ENCODE measurements at places on chromosomes 2 and 18.

GRCh38 chr2:73764945-73765344 lies 15.0 kb downstream of the DUSP11 start:
- no peak for DNase-seq

DNA sequence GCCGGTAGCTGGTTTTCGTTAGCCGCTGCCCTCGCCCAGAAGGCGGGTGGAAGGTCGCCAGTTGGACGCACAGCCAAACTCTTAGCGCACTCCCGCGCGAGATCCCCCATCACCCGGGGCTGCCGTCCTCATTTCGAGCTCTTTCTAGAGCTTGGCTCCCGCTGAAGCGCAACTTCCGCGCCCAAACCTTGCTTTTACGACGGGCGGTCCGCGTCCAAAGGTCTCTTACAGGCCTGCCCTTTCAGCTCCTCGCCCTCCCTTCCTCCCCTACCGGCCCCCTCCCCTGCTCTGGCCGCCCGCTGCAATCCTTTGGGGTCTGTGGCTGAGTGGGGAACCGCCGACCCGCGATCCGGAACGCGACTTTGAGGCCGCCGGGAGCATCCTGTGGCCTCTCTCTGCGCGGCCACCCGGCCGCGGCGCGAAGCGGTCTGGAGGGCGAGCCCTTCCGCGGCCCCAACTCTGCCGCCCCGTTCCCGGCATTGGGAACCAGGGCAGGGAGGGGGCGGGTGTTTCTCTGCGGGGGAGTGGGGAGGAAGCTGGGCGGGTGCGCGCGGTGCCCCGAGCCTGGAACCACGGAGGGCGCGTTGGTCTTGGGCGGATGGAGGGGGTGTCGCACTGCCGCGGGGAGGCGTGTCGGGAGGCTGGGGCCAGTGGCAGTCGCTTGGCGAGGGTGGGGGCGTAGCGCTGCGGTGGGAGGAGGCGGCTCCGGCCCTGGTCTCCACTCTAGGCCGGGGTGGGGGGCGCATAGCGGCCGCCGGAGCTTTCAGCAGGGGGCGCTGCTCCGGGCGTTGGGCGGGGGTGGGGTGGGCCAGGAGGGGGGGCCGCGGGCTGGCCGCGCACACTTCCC lies at the start of gene GDF7:
Gene GDF7 (plus strand): TSS at position 841 of the 847 bp plus-strand sequence. CDS start 96 bp downstream, outside the sequence.
- DNase-seq: no peak

- no peak for DNase-seq
Measured at GRCh38 chr18:3463051-3463450, 13.1 kb downstream of the TGIF1 start.

DNA sequence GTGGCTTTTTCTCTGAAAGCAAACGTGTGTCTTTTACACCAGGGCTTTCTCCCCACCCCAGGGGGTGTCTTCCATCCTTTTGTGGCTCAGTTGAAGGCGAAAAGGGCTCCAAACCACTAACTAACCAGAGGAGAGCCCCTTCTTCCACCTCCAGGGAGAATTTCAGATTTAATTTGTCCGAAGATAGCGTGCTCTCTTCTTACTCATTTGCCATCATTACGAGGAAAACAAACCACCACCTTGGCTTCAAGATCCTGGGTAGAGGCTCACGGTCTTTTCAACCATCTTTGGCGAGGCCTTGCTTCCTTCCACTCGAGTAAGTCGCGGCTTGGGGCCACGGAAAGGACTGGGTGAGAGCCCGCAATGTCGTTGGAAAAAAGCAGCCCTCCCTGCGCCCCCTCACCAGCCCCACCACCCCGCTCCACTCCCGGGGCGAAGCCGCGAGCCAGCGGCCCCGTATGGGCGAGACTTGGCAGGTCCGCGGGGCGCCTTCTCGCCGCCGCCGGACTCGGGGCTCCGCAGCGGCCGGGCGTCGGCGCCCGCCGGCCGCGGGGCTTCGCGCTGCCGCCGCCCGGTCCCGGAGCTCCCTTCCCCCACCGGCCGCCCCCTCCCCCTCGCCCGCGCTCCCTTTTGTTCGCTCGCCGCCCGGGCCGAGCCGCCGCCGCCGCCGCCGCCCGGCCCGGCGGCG lies 1.7 kb upstream of the ZNF532 start:
- no peak for DNase-seq

GRCh38 chr2:239881561-239882320 lies 143.4 kb downstream of the NDUFA10 start:
- no peak for DNase-seq

- no peak for DNase-seq
Measured at GRCh38 chr2:234628953-234629352, 132.1 kb upstream of the ARL4C start.

DNA sequence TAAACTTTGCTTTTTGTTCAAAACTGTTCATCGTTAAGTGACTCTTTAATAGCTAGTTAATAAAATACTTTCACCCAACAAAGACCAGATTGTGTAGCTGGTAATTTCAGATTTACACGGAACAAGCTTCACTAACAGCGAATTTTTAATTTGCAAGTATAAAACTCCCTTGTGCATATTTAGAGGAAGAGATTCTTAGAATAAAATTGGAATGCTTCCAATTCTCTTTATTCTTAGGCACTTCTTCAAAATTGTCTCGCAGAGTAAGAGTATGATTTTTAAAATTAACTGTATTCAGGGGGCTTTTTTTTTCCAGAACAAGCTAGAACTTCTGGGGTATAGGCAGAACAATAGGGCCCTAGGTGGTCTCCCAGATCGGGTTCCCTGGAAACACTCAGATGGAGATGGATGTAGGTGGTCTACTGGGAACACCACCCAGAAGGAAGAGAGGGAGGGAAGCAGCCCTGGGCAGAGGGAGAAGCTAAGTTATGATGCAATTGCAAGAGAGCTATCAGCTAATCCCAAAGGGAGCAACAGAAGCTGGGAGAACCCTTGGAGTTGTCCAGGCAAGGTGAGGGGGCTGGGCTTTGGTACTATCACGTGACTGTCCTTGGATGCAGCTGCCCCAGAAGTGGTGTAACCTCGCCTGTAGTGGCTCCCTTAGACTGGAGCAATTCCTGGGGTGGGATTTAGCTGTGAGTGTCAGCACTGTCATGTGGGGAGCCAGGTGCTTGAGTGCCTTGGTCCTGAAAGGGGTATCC lies 151.7 kb upstream of the ASB18 start:
- DNase-seq: no peak

DNA sequence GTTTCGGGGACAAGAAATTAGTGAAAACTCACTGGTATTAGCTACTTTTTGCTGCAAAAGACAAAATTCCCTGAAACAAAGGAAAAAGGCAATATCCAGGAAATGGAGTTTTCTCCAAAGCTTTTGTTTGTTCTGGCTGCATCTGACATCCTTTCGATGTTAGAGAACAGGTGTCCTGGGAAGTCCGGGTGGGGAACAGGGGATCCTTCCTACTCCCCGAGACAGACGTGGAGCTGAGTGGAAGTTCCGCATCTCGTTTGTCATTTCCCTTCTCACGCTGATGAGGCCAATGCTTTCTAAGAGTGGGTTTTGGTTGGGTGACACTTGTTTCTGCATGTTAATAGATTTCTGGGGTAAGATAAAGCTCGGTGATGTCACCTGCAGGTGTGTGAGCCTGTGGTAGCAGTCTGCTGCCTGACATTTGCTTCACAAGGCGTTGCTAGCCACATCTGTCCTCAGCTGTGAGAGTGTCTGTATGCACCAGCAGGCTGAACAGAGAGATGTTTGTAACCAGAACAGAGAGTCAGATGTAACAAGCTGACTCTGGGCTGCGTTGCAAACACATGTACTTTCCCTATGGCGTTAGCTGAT lies 125.9 kb downstream of the ACOXL start:
- DNase-seq: peak; percentile 56

- no peak for DNase-seq
Measured at GRCh38 chr2:8238521-8239230, 443.2 kb upstream of the ID2 start.

- DNase-seq: peak; percentile 62
Measured at GRCh38 chr2:196234672-196235071, 63.3 kb upstream of the STK17B start.

DNA sequence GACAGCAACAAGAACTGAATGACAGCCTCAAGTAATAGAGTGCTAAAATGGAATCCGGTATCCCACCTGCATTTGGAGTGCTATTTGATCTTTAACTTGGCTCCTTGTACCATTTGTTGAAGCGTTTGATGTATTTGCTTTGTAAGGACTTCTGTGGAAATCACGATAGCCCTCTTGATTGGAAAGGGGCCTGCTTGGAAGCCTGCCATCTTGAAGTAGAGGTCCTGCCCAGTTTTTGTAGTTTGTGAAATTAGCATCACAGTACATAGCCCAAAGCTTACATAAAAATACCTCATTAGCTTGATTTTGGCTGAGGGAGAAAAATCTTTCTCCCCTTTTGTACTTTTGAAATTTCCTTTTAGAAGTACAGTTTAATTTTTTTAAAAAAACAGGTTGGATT lies 2.7 kb downstream of the CDCA7 start:
- no peak for DNase-seq

- DNase-seq: no peak
Measured at GRCh38 chr2:74436848-74437695, 4.7 kb downstream of the RTKN start.

GRCh38 chr2:194946826-194947225 lies 710.2 kb upstream of the SLC39A10 start:
- DNase-seq: no peak

- no peak for DNase-seq
Measured at GRCh38 chr2:237629739-237630138, 2.4 kb downstream of the LRRFIP1 start.

DNA sequence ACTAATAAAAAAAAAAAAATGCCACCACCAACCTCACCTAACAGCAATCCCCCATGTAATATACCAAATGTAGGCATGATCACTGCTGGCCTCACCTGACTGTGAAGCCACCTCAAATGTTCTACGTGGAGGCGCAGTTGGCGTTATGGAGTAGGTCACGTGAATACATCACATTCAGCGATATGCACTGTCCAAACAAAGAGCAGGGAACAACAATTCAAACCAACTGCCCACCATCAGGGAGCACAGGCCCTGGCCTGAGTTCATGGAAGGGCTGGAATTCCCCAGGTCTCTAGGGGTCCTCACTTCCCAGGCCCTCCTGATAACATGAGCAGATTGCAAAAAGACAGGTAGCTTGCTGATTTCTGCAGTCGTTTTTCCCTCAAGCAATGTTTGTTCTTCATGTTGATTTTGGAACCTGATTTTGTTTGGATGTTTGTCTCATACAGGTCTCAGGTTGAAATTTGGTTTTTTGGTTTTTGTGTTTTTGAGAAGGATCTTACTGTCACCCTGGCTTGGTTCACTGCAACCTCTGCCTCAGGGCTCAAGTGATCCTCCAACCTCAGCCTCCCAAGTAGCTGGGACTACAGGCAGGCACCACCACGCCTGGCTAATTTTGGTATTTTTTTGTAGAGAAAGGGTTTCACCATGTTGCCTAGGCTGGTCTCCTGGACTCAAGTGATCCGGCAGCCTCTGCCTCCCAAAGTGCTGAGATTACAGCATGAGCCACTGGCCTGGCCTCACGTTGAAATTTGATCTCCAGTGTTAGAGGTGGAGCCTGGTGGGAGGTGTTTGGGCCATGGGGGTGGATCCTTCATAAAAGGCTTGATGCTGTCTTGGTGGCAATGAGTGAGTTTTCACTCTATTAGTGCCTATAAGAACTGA lies 15.5 kb downstream of the TBC1D8 start:
- no peak for DNase-seq

DNA sequence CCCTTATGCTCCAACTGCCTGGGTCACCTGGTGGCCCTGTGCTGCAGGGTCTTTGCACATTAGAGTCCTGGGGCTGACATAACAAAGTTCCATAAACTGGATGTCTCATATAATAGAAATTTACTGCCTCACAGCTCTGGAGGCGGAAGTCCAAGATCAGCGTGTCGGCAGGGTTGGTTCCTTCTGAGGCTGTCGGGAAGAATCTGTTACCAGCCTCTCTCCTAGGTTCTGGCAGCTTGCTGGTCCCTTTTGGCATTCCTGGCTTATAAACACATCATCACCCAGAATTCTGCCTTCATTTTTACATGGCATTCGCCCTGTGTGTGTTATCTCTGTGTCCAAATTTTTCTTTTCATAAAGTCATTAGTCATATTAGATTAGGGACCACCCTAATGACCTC lies 170.5 kb downstream of the NDUFA10 start:
- DNase-seq: no peak

DNA sequence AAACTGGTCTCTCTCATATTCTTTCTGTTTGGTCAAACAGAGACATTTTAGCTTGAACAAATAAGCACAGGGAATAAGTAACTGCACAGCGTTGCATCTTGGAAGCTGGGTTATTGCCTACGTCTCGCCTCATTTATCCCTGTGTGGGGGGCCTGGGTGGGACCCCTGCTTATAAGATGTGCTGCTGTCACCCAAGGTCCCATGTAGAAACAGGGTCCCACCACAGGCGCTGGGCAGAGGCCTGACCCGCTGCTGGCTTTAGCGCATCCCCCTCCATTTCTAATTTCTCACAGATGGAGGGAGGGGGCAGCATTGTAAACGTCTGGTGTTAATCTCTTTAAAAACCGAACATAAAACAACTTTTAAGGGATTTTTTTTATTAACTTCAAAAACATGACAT lies 207.8 kb downstream of the HDAC4 start:
- DNase-seq: no peak

GRCh38 chr2:102770506-102770905 lies 8.7 kb downstream of the TMEM182 start:
- DNase-seq: no peak

- no peak for DNase-seq
Measured at GRCh38 chr18:24035316-24035715, 20.8 kb downstream of the TTC39C start.

- DNase-seq: no peak
Measured at GRCh38 chr18:25314151-25314837, 37.7 kb downstream of the ZNF521 start.

DNA sequence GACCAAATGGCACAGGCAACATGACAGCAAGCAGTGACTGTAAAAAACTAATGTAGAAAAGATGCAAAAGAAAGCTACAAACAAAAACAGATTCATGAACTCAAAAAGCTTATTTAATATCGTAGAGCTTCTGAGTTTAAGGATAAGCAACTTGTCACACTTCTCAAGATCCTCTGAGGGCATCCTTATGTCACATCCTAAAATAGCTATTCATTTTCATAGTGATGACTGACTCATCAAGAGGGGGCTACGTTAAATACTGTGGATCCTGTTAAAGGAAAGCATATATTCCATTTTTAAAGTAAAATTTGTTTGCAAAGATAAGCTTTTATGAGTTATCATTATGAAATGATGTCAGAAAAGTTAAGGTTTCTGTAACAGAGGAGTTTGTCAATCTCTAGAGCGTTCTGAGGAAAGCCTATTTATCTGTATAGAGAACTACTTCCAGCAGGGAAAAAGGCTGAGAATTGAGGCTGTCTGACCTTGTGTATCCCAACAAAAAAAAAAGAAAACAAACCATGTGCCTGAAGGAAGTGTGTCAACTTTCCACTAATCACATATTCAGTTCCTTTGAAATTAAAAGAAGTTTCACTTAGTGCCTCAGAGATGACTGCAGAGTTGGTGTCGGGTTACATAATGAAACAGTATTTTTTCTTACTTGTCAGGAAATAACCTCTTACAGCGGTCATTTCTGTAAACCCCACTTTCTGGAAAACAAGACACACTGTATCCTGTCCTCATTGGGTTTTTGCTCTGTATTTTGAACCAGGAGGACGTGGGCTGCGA lies 115.5 kb downstream of the ESCO1 start:
- no peak for DNase-seq
